ENCODE measurements at places on chromosomes 16 and 17.

- DNase-seq = no peak
Observed at GRCh38 chr17:81927152-81927652, 333 bp downstream of the MAFG start.

- no peak for DNase-seq
Observed at GRCh38 chr17:10130263-10130662, 68.1 kb downstream of the GAS7 start.

GRCh38 chr17:19763416-19763815 is 15.3 kb upstream of the ALDH3A1 start:
- DNase-seq = no peak

GRCh38 chr16:6692874-6693273 is 639.8 kb upstream of the RBFOX1 start:
- no peak for DNase-seq

GRCh38 chr16:83970430-83970815 is 2.4 kb downstream of the NECAB2 start:
- no peak for DNase-seq

- no peak for DNase-seq
Observed at GRCh38 chr16:78097548-78097947, 1.9 kb upstream of the WWOX start.

GRCh38 chr17:5976251-5976650 is 93.9 kb upstream of the WSCD1 start:
- DNase-seq = no peak

DNA sequence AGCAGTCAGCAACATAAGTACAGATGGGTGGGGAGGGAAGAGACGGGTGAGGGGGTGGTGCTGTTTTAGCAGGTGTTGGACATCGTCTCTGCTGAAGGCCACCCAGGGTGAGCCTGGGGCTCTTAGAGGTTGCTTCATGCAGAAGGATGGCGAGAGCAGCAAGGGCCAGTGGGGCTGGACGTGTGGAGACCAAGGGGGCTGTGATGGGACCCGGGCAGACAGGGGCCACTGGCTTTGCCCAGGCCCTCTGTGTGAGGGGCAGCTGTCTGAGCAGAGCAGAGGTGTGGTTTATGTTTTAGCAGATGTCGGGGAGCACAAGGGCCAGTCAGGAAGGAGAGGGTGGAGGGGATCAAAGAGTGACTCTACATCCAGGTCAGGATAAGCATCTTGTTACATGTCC is 4.8 kb downstream of the NARF start:
- DNase-seq = no peak

DNA sequence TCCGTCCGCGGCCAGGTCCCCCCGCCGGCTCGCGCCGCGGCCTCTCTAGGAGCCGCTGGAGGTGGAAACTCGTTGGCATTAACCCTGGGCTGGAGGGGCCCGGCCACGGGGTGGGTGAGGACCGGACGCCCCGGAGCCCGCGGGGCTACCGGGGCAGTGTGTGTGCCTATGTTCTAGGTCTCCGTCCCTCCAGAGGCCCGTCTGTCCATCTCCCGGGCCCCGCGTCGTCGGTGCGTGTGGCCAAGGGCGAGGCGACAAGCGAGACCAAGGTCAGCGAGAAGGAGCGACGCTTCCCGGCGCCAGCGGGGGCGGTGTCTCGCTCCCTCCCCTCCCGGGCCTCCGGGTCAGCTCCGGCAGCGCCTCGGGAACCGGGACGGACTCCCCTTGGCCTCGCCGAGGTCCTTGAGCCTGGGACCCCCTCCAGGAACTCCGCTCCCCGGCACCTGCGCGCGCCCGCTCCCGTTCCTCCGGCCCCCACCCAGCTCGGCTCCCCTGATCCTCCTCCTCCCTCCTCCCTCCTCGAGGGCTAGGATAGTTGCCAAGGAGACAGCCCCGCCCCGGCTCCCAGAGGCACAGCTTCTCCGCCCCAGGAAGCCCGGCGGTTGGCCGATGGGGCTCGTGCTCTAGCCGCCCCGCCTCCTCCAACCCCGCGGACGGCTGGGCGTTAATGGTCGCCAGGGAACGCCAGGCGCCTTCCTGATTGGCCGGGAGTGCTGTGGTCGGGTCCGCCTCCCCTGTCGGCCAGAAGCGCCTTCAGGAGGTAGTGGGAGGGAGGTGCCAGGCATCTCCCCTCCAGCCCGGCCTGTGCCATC is 663 bp upstream of the ZNF768 start:
- peak; percentile 92 for DNase-seq

- peak; percentile 51 for DNase-seq
Observed at GRCh38 chr17:57577751-57578607, 167.1 kb downstream of the CCDC182 start.

- DNase-seq = peak; percentile 6
Observed at GRCh38 chr17:382644-383533, 30.3 kb upstream of the RPH3AL start.

DNA sequence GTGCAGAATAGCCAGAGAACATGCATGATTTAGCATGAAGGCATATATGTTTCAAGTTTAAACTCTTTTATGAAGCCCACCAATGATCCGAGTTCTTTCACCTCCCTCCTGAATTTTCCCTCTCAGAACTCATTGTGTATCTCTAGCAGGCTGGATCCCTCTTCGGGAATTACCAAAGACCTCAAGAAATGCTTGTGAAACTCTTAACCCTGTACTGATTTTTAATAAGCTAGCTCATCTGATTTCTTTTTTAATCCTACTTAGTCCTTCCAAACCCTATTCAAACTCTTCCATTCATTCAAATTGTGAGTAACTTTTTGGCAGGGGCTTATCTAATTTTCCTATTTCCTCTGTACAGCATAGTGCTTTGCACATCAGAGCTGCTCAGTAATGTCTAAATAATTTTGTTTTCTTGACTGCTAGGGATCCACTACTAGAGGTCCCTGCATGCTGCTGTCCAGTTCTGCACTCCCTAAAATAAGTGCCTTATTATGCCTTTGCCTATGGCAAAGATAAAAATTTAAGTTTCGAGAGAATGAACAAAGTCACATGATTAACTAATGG is 723.8 kb downstream of the CDH11 start:
- no peak for DNase-seq

DNA sequence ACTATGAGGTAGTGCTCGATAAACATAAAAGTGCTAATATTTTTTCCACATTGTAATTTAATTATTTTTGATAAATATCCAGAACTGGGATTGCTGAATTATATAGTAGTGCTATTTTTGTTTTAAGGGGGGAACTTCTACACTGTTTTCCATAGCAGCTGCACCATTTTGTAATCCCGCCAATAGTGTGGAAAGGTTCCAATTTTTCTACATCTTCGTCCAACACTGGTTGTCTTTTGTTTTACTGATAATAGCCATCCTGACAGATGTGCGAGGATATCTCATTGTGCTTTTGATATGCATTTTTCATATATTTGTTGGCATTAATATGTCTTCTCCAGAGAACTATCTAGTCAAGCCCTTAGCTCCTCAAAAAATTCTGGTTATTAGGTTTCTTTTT is 259.6 kb upstream of the KCNJ16 start:
- no peak for DNase-seq

DNA sequence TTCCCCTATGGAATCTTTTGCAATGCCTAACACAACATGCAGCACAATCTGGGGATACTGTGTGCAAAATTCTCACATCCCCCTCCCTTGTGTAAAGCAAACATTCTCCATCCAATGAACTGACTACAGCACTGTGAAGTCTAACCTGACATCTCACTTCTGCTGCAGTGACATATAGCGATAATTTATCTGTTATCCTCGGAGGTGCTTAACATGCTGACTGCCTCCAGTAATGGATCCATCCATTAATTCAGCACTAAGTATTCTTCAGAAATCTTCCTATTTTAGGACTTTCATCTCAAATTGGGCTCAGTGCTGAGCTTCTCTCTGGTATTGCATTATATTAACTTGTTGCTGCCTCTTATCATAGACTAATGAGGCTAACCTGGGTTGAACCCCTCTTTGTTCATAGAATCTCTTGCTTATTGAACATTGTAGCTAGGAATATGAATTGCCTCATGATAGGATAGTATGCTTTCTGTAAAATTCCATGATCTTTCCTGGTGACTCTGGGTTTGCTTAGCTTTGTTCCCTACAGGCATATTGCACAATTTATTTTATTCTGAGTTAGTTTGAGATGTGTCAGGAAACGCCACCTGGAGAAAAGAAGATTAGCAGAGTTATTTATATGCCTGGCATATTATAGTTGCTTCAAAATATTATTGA is 187.9 kb downstream of the CNTNAP4 start:
- no peak for DNase-seq

- DNase-seq = no peak
Observed at GRCh38 chr17:81033535-81034167, 1.3 kb upstream of the BAIAP2 start.

DNA sequence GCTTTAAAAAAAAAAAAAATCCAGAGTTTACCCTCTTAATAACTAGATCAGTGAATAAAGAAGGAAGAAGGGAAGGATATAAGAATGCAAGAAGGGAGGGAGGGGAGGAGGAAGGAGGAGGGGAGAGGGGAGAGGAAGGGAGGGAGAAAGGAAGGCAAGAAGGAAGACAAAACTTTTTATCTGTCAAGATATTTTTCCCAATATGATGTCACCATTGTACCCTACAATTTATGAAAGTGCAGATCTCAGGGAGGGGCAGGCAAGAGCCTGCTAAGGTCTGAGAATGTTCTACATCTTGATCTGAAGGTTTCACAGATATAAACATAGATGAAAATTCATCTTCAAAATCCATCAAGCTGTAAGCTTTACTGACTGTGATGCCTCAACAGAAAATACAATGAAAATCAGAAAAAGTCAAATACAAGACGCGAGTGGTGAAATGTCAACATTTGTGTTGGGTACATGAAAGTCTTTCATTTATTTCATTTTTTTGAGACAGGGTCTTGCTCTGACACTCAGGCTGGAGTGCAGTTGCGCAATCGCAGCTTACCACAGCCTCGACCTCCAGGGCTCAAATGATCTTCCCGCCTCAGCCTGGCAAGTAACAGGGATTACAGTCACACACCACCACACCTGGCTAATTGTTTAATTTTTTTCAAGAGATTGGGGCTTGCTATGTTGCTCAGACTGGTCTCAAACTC is 57.1 kb upstream of the EMP2 start:
- no peak for DNase-seq

- no peak for DNase-seq
Observed at GRCh38 chr17:54992797-54993639, 24.5 kb downstream of the STXBP4 start.

DNA sequence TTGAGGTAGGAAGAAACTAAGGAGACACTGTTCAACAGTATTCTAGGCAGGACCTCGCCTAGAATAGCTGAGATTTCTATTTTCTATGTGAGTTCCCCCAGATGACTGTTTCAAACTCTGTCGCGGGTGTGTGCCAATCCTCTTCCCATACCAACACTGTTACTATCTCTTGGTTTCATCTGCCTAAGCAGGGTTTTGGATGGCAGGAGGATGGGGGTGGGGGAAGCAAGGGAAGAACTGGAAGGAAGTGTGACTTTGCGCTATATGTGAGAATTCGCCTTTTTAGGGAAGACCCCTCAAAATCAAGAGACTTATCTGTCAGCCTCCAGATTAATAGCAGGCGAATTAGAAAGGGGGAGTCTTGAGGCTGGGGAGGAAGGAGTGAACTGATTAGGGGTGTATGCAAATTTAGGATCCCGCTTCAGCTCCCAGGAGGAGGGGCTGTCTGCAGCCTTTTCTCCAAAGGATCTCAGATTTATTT is 521 bp upstream of the G6PC3 start:
- DNase-seq = no peak

DNA sequence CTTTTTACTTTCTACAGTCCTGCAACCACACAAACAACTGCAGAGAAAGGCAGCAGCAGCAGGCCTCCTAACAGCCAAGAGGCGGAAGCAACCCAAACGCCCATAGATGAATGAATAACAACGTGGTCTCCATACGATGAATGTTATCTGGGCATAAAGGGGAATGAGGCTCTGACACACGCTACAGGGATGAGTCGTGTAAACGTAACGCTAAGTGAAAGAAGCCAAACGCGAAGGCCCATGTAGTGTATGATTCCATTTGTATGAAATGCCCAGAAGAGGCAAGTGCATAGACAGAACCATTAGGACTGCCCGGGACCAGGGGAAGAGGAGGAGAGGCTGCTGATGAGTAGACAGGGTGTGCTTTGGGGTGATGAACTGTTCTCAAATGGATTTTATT is 94.8 kb upstream of the DNAH17 start:
- no peak for DNase-seq

DNA sequence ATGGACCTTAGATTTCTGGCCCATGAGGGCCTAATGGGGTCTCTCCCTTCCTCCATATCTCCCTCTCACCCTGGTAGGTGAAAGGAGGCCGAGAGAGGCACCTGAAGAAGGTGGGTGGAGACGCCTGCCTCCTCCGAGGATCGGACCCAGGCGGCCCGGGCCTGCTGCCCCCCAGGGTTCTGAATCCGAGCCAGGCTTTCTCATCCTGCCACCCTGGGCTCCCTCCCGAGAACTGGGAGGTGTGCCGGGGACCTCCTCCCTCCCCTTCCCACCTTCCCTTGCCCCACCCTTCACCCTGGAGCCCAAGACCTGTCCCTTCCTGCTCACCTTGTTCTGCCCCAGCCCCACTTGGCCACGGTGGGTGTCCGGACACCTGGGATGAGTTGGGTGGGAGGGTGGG is 5.0 kb downstream of the FBXL19 start:
- DNase-seq = no peak

GRCh38 chr17:58352596-58353388 is 791 bp upstream of the SUPT4H1 start:
- DNase-seq = no peak

- DNase-seq = no peak
Observed at GRCh38 chr17:31093866-31094599, 744 bp upstream of the NF1 start.

DNA sequence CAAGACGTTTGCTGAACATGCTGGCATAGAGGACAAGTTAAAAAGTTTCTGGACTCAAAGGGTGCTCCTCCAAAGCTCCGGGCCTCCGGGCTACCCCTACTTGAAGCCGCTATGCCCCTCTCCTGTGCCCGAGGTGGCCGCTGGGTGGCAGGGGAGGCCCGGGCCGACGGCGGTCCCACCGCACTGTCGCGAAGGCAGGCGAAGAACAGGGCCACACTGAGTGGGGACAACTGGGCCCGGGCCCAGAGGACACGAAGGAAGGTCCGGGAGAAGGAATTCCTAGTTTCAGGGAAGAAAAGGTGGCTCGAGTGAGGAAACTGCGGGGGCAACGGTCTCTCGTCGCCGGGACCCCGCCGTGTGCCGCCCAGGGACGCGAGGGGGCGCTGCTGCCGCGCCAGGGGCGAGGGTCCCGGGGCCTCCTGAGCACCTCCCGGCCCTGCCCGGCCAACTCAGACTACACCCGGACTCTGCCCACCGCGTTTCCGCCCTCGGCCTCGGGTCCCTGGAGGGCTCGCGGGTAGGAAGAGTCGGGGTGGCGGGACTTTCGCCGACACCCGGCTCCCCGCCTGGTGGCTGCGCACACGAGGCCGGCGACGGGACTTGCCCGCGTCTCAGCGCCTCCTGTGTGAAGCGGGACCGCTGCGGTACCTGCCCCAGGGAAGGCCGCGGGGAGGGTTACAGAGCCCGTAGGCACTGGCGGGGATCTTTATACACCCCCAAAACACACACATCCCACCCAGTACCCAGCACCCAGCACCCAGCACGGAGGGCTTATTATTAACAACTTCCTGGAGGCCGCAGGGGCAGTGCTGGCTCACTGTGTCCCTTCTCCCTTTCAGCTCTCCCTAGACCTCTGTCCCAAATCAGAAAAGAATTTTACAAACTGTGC is 772 bp upstream of the CHCT1 start:
- DNase-seq = no peak

GRCh38 chr17:48961516-48962233 is 6.7 kb downstream of the GIP start:
- no peak for DNase-seq

- no peak for DNase-seq
Observed at GRCh38 chr16:407253-407652, 5.6 kb downstream of the DECR2 start.

GRCh38 chr17:59464246-59464645 is 101.2 kb upstream of the DHX40 start:
- DNase-seq = no peak

GRCh38 chr17:32297424-32297823 is 31.8 kb downstream of the RHBDL3 start:
- DNase-seq = no peak
